Astrocyte of the hippocampus (primary cell): ENCODE measurements at places on chromosomes 5 and 9.
A peak's percentile ranks its signal among the peaks of the same experiment; 100 is the strongest.

GRCh38 chr9:75974016-75974766, 83.7 kb downstream of the PCSK5 start:
- DNase-seq = peak; percentile 29

DNA sequence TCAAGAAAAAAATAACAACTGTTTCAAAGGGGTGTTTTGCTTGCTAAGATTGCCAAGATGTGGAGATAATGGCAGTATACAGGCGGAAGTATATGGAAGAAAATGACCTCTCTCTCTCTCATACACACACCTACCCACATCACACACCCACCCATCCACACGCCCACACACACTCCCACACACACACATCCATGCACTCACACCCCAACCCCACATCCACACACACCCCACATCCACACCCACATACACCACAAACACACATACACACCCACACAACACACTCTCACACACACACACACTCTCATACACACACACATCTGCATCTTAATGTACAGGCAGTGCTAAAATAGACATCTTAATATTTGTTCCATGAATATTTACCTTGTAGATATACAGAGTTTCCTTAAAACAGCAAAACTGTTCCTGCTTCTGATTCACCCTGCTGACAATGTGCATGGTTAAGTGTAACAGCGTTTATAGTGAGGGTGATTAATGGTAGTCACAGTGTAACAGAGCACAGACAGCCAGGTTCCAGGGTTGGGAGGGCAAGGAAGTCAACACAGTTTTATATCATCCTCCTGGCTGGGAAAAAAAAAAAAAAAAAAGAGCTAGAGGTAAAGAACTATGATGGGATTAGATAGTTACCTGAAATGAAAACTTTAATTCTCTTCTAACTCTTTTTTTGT, 8.3 kb downstream of the BHMT2 start:
- no peak for DNase-seq

DNA sequence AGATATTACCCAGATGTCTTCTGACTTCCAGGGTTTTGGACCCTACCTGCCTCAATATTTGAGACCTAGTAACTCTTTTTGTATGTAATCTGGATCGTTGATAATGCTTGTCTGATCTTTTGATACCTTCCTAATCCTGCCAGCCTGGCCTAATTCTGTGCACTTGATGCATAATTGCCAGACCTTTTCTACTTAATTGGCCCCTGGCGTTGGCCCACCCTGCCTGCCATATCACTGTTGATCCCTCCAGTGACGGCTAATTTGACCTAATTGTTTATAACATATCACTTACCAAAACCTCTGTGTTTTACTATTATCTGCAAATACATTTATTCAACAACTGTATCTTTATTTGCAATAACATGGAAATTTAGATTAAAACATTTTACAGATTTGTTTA, 49.0 kb downstream of the SLC44A1 start:
- DNase-seq = no peak

- no peak for DNase-seq
Observed at GRCh38 chr5:74148321-74148720, 492.2 kb downstream of the ENC1 start.

DNA sequence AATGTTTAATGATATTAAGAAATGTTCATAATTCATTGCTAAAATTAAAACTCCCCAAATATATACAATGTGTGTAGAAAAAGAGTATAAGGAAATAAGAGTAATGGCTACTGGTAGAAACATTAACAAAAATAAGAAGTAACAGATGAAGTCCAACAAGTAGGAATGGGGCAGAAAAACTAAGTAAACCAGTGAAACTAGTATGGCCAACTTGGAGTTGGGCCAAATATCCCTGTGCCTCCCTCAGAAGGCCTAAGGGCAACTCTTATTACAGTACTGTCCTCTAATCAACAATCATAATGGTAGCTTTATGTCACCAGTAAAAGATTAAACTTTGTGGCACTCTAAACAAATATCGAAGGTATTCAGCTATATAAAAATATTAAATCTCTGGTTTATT, 93.5 kb downstream of the SSBP2 start:
- no peak for DNase-seq

- no peak for DNase-seq
Observed at GRCh38 chr9:103152473-103152872, 157.3 kb downstream of the CYLC2 start.

GRCh38 chr9:13186091-13186490, 93.4 kb downstream of the MPDZ start:
- peak; percentile 19 for DNase-seq
